T-helper 22 cell (primary cell): ENCODE measurements at places on chromosomes 1 and 21.

GRCh38 chr1:75954586-75954985 is 22.4 kb upstream of the ASB17 start:
- DNase-seq, result no peak

DNA sequence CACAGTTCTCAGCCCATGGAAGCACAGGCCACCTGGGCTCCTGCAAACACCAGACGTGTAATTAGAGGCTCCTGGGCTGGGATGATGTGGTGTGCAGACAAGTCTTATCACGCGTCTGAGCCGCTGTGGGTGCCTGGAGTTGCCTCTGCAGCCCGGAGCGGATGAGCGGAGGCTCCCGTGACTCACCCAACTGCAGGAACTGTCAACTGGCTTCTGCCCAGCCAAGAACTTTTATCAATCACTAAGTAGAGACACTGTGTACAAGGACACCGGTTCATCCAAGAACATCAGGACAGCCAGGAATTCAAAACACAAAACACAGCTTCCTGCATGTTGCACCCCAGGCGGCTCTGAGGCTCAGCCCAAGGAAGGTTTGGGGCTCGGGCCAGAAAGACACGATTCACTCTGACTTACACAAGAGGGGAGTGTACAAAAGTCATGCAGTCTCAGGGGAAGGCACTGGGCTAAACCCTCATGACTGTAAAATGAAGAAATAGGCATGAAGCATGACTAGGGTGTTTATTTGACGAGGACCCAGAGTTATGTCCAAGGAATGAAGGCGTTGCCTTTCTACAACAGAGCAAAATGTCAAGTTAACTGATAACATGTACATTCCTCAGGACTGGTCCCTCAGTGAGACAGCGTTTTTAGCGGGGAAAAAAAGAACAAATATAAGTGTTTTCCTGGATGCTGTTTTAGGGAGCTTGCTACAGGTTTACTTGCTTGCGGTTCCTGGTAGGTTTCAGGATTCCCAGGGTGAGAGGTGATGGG is 21.1 kb downstream of the ERRFI1 start:
- no peak for DNase-seq

DNA sequence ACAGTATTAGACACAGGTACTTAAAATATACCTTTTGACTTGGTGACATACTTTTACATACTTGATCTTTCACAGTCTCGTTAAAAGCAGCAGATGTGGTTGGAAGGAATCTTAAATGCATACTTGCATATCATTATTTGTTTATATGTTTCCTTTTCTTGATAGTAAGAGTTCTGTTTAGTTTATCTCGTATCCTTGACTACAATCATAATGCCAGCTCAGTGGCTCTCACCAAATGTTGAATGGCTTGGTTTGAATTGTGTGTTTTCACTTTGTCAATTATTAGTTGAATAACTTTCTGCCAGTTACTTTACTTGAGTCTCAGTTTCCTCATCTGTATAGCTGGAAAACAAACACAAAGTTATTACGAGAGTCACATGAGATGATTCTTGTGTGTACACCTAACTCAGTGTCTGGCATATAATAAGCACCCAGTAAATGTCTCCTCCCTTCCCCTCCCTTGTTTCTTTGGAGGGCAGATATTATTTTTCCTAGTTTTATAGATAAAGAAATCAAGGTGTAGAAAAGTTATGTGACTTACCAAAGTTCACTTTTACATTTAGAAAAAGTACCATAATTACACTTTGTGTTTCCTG is 131.6 kb upstream of the IVNS1ABP start:
- no peak for DNase-seq

GRCh38 chr1:183989078-183989577 is 48.4 kb downstream of the COLGALT2 start:
- DNase-seq, result no peak

- DNase-seq, result no peak
These were observed 71.0 kb downstream of the CD2 start for GRCh38 chr1:116825207-116825719.

GRCh38 chr1:10380594-10381275 is 18.1 kb upstream of the PGD start:
- no peak for DNase-seq

GRCh38 chr1:100581096-100581705 is 43.3 kb downstream of the GPR88 start:
- DNase-seq, result no peak

DNA sequence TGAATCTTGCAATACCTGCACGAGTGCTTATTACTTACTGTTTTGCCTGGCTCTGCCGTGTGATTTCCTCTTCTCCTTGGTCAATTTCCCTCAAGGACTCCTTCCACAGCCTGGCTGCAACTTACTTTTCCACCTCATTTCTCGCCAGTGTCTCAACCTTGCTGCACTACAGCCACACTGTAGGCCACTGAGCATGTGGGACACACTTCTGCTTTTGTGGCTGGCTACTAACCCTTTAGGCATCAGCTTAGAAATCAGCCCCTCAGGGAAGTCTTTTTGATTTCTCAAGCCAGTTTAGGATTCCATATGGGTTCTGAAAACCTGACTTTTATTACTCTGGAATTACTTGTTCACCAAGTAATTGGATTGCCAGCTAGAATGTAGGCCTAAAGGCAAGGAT is 5.2 kb upstream of the DMRTB1 start:
- DNase-seq, result no peak

DNA sequence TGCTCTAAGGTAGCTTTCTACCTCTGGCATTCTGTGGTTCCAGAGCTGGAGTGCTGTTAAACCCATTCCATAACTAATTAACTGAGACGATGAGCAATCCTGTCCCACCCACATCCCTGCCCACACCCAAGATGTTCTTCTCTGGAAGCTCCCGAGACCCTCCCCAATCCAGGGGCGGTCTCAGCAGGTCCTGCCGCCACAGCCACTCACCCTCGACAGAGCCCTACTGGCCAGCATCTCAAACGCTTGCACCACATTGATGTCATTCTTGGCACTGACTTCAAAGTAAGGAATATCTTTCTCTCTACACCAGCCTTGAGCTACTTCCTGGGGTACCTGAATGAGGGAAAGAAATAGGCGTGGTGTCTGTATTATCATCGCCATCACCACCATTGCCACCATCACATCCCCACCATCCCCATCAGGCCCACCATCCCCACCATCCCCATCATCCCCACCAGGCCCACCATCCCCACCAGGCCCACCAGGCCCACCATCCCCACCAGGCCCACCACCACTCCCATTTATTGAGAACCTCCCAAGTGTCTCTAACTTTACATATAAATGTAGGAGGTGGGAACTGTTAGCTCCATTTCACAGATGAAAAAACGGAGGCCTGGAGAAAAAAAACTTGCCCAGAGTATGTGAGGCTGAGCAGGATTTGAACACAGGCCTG is 17.7 kb downstream of the RAB7B start:
- DNase-seq, result no peak

DNA sequence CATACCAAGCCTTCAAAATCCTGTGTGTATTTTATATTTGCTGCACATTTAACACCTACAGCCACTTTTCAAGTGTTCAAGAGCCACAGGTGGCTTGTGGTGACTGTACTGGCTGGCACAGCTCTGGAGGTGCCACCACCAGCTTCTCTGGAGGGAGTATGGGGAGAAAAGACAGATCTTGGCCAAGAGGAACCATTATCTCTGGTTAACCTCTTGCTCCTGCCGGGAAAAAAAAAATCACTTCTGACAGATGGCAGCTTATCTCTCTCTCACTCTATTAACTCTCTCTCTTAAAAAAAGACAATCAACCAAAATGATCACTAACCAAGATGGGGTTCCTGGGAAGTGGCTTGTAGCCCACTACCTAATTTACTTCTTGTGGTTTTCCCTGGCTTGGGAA is 1.2 kb upstream of the RIIAD1 start:
- DNase-seq, result no peak

DNA sequence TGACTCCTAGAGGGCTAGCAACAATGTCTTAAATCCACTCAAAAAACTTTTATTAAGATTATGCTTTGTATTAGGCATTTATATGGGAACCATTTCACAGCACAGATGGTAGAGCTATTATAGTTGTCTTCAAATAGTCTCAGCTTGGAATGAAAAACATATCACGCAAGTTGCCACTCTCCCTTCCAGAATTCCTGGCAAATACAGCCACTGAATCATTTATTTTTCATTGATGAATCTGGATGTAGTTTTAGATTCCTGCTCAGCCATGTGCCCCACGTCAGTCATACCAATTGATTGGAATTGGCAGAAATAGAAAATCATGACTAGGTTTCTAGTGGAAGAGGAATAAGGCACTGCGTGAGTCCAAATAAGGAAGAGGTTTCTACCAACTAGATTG is 165.2 kb downstream of the PLA2G4A start:
- no peak for DNase-seq

DNA sequence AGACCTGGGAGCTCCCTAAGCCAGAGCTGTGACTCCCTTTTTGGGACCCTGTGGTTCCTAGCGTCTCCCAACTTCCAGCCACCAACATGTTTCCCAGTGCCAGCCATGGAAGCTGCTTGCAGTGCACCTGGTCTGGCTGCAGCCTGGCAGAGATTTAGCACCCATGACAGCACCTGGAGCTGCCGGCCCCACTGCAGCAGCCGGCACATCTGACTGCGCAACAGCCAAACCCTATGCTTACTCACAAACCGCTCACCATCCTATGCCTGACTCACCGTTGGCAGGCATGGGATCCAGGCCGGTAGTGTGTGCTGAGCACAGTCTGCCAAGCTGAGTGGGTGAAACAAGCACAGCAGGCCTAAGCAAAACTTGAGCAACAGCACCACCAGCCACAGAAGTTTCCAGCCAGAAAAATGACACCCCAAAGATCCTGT is 435.9 kb upstream of the PRMT6 start:
- no peak for DNase-seq

GRCh38 chr21:32315511-32316281 is 17.0 kb downstream of the MRAP start:
- DNase-seq, result no peak

- DNase-seq, result no peak
These were observed 12.1 kb downstream of the IFNAR2 start for GRCh38 chr21:33241846-33242245.

DNA sequence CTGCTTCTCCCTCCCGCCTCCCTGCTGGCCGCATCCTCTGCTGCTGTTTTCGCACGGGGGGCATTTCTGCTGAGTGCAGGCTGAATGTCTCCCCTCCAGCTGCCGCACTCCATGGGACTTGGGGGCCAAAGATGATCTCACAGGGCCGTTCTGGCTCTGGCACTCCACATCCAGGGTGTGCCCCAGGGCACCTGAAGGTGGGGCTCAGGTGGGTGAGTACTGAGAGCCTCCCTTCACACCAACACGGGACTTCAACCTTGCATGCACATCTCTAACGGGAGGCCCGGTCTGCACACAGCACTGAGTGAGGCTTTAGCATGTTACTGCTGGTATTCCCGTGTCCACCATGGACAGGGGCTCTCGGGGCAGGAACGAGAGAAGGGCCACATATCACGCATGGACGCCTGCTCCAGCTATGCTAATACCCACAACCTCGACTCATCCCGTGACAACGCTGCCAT is 88.9 kb downstream of the DMRTB1 start:
- no peak for DNase-seq

GRCh38 chr1:45337630-45338325 is 2.2 kb upstream of the TOE1 start:
- no peak for DNase-seq

DNA sequence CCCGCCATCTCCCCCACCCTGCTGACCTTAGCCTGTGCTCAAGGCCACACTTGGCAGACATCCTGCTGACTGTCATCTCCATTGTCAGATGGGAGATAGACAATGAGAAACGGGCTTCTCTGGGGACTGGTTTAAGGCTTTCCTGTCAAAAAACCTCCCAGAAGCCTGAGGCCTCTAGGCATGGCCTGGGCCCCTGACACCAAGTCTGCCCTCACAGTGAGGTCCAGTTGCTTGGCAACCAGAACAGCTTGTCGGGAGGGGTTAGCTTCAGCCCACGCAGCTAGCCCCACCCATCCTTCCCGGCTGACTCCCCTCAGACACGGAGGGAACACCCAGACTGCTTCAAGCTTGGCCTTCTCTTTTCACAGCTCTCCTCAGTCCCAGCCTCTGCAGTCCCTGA is 11.0 kb downstream of the PLEKHA6 start:
- no peak for DNase-seq

DNA sequence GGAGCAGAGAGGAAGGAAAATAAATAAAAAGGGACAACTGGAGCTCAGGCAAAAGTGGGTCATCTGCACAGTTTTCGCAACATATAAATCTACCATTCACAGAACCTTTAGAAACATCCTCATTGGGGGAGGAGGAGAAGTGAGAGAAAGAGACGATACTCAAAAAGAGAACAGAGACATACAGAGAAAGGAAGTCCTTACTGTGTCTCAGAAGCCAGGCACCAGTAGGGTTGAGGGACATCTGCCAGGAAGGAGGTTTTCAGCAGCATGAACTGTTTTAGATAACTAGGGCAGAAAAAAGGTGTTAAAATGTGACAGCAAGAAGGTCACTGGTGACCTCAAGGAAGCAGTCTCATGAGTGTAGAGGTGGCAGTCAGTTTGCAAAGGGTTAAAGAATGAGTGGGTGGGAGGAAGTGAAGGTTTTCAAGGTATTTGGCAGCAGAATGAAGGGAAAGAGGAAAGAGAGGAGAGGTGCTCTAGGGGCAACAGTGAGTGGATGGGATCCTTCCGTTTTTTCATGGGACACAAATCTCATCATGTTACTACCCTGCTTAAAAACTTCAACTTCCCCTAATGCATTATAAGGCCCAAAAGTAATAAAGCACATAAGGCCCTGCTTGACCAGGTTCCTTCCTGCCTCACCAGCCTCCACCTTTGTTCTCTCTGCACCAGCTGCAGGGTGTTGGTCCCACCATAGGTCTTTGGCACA is 9.5 kb downstream of the JAK1 start:
- DNase-seq, result no peak

DNA sequence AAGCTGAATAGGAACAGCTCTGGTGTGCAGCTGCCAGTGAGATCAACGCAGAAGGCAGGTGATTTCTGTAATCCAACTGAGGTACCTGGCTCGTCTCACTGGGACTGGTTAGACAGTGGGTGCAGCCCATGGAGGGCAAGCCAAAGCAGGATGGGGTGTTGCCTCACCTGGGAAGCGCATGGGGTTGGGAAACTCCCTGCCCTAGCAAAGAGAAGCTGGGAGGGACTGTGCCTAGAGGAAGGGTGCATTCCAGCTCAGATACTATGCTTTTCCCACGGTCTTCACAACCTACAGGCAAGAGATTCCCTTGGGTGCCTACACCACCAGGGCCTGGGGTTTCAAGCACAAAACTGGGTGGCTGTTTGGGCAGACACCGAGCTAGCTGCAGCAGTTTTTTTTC is 183.2 kb downstream of the DNM3 start:
- DNase-seq, result no peak

GRCh38 chr1:235876402-235876841 is 9.7 kb upstream of the LYST start:
- no peak for DNase-seq

GRCh38 chr1:150563340-150564038 is 14.3 kb downstream of the ADAMTSL4 start:
- DNase-seq, result peak; percentile 50

DNA sequence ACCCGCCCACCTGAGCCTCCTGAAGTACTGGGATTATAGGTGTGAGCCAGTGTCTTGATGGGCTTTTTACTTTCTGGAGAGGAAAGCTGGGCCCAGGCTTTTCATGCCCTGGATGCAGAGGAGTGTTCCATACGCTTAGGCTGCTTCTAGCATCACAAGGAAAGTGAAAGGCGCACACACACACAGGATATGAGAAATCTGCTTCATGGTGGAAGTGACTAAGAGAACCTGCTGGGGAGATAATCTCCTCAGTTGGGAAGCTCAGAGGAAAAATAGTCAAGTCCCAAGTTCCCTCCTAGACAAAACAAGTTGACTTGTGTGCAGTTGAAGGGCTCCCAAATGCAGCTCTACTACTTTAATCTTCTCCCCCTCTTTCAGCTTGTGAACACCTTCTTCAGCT is 2.2 kb downstream of the NUDC start:
- DNase-seq, result no peak

GRCh38 chr1:65264197-65264929 is 45.0 kb upstream of the DNAJC6 start:
- no peak for DNase-seq
